Naive thymus-derived CD4-positive, alpha-beta T cell (primary cell): ENCODE measurements at places on chromosomes 5 and 9. TPM values are rescaled to one million over a fixed set of nuclear protein-coding genes. Genes with fewer than 3 reads are reported as not detected.

The FAM151B gene
- 0.43 TPM for total RNA-seq

DNA sequence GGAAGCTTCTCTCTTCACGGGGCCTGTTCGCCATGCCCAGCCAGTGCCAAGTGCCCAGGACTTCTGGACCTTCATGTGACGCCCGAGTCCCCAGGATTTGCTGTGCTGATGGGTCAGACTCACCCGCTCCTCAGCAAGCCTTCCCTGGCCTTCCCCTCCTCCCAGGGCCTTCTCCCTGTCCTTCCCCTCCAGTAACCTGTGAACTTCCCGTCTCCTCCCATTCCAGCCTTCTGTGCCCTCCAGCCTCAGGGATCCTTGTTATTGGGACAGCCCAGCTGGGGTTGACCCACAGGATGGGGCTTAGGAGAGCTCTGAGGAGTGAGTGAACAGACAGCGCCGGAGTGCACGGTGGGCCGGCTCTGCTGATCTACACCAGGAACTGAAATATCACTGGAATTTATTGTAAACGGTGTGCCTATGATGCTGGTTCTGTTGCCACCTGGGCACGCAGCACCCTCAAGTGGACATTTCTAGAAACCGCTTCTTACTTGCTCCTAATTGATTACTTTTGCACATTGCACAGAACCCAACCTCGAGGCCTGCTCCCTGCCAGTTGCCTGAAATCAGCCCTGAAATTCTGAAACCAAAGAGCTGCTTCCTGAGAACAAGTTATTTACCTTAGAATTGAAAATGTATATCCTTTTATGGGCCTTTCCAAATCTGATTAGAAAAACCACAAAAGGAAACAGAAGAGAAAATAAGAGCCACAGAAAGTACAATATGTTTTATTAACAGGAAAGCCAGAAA lies 1.5 kb downstream of the SPAAR start:
- DNase-seq, result peak; percentile 38

DNA sequence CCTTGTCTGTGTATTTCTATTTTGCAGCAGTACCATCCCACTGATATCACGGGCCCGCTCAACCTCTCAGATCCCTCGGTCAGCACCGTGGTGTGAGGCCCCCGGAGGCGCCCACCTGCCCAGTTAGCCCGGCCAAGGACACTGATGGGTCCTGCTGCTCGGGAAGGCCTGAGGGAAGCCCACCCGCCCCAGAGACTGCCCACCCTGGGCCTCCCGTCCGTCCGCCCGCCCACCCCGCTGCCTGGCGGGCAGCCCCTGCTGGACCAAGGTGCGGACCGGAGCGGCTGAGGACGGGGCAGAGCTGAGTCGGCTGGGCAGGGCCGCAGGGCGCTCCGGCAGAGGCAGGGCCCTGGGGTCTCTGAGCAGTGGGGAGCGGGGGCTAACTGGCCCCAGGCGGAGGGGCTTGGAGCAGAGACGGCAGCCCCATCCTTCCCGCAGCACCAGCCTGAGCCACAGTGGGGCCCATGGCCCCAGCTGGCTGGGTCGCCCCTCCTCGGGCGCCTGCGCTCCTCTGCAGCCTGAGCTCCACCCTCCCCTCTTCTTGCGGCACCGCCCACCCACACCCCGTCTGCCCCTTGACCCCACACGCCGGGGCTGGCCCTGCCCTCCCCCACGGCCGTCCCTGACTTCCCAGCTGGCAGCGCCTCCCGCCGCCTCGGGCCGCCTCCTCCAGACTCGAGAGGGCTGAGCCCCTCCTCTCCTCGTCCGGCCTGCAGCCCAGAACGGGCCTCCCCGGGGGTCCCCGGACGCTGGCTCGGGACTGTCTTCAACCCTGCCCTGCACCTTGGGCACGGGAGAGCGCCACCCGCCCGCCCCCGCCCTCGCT lies 1.9 kb downstream of the LRRC26 start:
- DNase-seq, result no peak

GRCh38 chr9:34985311-34985899 lies 4.1 kb upstream of the DNAJB5 start:
- DNase-seq, result peak; percentile 51

DNA sequence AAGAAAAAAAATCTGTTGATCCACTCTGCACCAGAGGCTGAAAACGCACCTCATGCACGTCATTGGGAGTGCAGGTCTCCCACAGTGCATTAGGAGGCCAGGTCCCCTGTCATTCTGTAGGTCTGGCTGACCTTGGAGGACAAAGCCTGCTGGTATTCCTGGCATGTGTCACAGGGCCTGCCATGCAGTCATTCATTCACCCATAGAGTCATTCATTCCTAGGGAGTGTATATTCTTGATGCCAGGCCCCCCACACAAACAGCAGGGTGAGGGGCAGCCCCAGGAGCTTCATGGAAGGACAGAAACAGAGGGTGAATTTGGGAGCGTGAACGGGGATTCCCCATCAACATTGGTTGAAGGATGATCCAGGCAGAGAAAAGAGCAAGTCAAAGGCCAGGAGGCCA lies 2.2 kb downstream of the GBGT1 start:
- DNase-seq, result no peak

DNA sequence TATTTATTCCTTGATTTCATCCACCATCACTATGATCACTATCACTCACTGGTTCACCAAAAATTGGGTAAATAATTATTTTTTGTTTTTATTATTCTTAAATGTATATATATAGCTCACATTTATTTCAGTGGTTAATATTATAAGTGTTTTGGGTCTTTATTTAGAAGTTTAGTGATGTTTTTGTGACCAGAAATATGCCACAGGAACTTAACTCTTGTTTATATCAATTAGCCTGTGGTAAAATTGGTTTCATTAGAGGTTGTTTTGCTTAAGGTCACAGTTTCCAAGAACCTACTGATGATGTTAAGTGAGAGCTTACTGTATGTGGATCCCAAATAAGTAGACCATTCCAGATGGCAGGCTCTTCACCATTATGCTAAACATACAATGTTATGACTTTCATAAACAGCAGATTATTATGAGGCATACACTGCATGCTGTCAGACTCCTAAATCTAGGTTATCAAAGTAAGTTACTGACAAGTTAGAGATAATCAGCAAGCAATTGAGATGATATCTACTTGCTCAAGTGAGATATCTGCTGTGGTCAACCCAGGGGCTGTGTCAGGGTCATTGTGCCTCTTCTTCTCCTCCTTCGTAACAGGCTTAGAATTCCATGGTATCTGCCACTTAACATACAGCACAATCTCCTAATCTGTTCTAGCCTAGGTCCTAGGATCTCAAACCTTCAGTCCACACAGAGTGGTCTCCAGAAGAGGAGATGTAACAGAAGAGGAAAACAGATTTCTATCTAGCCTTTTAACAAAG lies 57.6 kb downstream of the NR3C1 start:
- no peak for DNase-seq
